ENCODE measurements at places on chromosomes 3 and 15.
A peak's percentile ranks its signal among the peaks of the same experiment; 100 is the strongest.

DNA sequence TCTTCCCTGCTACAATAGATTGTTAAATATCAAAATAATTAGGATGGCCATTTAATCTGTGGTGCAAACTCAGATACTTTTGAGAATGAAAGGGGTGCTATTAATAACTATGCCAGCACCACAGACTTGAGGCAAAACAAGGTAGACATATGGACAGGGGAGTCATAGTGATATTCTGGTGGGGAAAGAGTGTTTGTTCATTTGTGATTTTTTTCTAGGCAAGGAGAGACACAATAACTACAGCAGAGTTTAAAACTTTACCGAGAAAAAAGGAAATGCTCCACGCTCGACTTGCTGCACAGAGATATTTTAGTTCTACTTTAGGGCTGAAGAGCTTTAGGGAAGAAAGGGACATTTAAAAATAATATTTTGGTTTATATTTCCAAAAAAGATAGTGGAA is 611.2 kb upstream of the GRM7 start:
- DNase-seq, result no peak

DNA sequence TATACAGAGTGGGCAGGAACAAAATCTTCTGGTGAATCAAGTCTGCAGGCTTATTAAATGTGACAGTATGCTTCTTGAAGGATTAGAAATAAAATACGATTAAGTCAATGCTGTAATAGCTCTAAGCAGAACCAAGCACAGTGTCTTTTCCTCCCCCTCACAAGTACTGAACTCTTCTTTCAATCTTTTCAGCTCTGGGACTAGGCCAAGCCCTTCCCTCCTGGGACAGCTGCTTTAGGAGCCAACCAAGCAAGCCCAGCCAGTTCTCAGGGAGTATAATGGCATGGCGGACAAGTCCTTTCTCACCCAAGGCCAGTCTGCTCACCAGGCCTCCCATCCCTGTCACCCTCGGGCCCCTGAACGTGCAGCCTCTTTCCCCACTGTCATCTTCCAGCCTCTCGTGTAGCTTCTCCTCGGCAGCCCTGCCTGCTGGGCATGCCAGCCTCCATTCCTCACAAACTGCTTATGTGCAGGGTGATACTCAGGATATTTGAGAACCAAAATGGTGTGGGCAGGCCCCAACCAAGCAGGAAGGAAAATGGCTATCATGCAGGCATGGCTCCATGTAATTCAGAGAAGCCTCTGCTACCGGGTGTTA is 8.4 kb upstream of the PPP1R2 start:
- peak; percentile 62 for DNase-seq

- DNase-seq, result no peak
These were observed 63.0 kb upstream of the NR2F2 start for GRCh38 chr15:96267463-96267862.

DNA sequence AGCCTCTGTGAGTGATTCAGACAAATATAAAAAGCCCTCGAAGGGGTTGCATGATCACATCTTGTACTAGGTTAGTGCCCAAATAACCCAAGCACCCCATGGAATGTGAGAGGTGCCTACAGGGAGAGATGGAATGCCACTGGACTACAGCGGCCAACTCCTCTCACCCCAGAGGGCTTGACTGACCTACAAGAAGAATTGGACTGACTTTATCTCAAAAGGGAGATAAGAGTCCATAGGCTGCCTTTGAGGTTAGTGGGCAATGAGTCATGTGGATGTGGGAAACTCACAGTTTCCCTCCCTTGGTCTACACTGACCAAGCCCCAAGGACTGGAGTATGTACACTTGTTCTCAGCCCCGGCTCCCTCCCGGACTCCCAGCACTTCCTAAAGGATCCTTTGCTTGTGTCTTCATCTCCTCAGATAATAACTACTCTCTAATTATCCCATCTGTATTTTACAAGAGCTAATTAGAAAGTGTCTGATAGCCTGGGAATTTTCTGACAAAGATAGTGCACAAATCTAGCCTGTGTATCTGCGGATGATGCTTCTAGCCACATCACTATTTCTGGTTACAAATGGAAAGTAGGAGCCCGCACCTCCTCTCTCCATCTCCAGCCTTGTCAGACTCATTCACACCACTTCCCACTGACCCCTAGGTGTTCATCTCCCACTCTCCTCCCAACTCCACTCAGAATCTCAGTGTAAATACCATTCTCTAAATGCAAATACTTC is 547.8 kb upstream of the TBL1XR1 start:
- DNase-seq, result peak; percentile 34

GRCh38 chr3:30103186-30103585 is 503.2 kb upstream of the TGFBR2 start:
- no peak for DNase-seq

DNA sequence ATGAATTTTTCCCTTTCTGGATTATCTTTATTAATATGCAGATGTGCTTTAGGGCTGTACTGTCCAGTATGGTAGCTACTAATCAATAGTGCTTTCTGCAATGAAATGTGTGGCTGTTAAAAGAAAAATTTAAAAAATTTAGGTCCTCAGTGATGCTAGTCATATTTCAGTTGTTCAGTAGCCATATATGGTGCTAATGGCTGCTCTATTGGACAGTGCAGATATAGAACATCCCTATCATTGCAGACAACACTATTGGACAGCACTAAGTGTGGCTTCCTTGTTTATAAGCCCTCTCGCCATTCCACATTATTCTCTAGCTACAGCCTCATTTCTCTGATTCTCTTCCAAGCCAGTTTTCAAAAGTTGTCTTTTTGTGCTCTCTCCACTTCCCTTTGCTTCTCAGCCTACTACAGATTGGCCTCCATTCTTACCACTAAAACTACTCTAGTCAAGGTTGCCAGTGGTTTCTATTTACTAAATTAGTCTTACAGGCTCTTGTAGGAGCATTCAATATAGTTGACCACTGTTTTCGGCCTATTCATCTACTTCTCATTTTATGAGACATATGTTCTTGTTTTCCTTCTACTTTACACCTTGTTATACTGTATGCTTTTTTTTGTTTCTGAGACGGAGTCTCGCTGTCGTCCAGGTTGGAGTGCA is 9.5 kb downstream of the MAPK6 start:
- DNase-seq, result no peak

- no peak for DNase-seq
These were observed 10.0 kb upstream of the SRP14 start for GRCh38 chr15:40048926-40049475.

GRCh38 chr3:145704020-145704419 is 457.0 kb downstream of the PLOD2 start:
- DNase-seq, result no peak

Measured in ELF-1 (cell line).